Mesendoderm (in vitro differentiated cells): ENCODE measurements at places on chromosomes 6 and 20.

DNA sequence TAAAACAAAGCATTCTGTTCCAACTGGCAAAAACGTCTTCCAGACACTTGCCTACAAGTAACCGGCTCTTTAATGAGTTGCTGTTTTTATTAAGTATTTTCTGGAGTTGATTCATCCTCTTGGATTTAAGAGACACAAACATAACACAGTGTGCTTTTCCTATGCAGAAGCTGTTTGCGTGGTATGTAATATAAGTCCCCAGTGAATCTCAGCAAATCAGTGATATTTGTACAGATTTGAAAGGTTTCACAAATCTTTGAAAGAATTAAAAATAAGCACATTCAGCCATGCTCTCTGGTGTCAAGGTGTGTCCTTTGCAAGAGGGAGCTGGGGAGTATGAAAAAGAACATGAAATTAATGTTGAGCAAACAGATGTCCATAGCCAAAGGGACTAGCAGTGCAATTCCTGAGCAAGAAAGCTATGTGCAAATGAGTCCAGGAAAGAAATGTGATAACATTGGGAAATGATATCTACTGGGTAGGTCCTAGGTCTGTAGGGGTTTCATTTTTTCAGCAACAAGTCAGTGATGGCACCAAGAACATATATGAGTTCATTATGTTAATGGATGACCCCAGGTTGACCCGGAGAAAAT lies 170.1 kb upstream of the PHACTR1 start:
- no peak overlapping the region for H3K4me3 ChIP-seq
- no peaks in the 10 kb centered on the region for H3K27me3 ChIP-seq
- no peaks in the 10 kb centered on the region for H3K36me3 ChIP-seq
- no peak overlapping the region for H3K27ac ChIP-seq
- no peaks in the 10 kb centered on the region for H3K4me1 ChIP-seq

DNA sequence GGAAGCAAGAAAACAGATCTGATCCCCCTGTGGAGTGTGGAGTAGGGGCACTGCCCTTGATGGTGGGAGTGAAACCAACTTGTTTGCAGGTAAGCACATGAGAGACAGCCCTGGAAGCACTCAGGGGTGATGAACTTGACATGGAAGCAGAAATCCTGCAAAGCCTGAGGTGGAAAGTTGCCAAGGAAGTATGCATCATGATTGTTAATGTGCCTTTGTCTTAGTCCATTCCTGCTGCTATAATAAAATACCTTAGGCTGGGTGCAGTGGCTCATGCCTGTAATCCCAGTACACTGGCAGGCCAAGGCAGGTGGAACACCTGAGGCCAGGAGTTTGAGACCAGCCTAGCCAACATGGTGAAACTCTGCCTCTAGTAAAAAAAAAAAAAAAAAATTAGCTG lies 40.2 kb upstream of the IFNGR1 start:
- no peaks in the 10 kb centered on the region for H3K36me3 ChIP-seq
- H3K27ac ChIP-seq: no peak overlapping the region
- DNase-seq: no peak
- no peak overlapping the region for H3K4me3 ChIP-seq
- H3K4me1 ChIP-seq: no peaks in the 10 kb centered on the region

DNA sequence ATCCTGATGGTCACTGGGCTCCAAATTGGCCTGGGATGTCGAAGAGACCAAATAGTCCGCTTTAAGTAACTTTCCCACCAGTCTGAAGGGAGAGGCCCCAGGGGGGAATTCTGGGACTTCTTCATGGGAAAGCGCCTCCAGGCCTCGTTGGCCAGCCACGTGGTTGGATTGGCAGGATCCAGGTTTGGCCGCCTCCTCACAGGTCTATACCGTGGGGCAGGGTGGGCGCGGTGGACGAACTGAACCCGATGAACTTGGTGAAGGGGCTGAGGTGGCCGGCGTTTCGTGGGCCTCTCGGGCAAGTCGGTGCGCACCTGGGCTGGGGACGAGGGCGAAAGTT lies 297 bp downstream of the POM121L2 start:
- peaks cover 10% of the 10 kb centered on the region for H3K27me3 ChIP-seq
- no peaks in the 10 kb centered on the region for H3K36me3 ChIP-seq
- peak overlapping the region; percentile 59 for H3K4me3 ChIP-seq
- H3K4me1 ChIP-seq: no peaks in the 10 kb centered on the region
- no peak overlapping the region for H3K27ac ChIP-seq
- DNase-seq: no peak

DNA sequence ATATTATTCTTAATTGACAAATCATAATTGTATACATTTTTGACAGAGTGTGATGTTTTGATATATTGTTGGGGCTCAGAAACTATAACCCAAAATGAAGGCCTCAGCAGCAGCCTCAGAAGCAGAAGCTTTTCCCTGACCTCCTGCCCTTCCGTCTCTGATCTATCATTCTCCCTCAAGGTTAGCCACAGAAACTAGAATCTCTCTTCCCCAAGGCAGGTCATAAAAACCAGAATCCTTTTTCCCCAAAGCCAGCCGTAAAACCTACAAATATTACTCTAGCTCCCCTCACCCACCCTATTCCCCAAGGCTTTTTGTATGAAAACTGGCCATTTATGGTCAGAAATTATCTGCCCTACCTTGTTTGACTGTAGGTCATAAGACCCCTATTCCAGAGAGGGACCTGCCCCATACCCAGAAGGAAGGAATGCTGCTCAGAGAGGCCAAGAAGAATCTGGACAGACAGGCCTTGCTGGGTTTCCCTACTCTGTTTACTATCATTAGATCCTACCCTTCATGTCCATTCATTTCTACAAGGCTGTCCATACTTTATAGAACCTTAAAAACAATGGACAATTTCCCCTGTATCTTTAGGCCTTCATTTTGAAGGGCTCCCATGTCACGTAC lies 14.5 kb downstream of the OR2B2 start:
- H3K27me3 ChIP-seq: no peaks in the 10 kb centered on the region
- DNase-seq: no peak
- H3K27ac ChIP-seq: no peak overlapping the region
- no peaks in the 10 kb centered on the region for H3K4me1 ChIP-seq
- H3K4me3 ChIP-seq: no peak overlapping the region

DNA sequence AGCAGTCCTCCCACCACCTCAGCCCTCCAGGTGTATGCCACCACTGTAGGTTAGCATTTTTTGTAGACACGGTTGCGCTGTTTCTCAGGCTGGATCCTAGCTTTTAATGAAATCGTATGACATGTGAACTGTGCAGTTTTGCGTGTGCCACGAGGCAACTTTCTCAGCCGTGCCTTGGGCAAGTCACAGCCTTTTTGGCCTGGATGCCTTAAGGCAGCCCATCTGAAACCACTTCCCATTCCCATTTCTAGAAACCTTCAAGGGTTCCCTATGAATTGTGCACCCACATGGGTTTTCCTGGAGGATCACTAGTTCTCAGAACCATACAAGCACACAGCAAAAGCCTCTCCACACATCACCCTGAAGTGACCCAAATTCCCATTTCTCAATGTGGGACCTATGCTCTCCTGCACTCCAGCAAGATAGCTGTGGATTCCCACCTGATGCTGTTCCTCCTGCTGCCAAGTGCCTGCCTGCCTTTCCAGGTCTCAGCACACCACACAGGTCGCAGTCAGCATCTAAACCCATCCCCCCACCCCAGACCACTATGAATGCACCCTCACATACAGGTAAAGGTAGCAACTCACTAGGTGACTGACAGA lies 28.9 kb downstream of the SNX5 start:
- no peaks in the 10 kb centered on the region for H3K27me3 ChIP-seq
- peaks cover 9% of the 10 kb centered on the region for H3K4me1 ChIP-seq
- peaks cover 10% of the 10 kb centered on the region for H3K36me3 ChIP-seq

DNA sequence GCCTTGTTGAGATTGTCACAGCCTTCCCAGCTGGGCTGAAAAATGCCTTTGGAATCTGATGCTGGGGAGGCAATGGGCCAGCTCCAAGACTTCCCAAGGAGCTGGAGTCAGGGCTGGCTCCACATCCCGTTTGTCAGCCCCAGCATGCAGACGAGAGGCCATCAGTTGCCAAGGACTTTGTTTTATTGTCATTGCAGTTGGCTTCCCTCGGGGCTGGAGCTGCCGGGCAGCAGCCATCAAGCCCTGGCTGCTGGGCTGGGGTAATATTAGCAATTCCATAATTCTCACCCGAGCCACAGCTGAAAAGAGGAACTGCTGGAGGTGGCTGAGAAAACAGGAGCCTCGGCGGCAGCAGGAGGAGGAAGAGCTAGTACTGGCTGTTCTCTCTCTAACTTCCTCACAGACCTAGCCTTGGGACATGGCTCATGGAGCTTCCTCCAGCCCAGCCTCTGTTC lies 182.5 kb downstream of the CDC5L start:
- no peak overlapping the region for H3K4me3 ChIP-seq
- H3K27me3 ChIP-seq: no peaks in the 10 kb centered on the region
- H3K4me1 ChIP-seq: no peaks in the 10 kb centered on the region
- DNase-seq: peak; percentile 28
